ENCODE measurements at places on chromosomes 4 and X.

DNA sequence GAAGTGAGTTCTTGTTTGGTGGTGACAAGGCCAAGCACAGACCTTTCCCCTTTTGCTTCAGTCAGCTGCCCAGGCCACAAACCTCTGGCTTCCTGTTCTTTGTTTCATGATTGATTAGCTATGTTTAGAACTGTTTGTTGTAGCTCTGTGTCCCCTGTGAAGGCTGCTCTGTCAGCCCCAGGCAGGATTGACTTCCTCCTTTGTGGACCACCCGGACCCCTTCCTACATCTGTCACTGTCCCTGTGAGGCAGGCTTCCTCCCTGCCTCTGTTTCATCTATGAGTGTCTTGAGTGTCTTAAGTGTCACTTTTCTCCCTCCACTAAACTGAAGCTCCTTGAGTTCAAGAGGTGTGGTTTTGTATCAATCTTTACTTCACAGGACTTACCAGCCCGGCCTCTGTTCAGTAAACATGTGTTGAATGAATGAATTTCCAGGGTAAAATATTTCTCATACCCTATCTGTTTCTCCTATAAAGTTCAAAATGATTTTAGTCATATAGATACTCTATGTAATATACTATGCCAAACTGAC, 83.5 kb downstream of the ZNF674 start:
- no peak for DNase-seq

DNA sequence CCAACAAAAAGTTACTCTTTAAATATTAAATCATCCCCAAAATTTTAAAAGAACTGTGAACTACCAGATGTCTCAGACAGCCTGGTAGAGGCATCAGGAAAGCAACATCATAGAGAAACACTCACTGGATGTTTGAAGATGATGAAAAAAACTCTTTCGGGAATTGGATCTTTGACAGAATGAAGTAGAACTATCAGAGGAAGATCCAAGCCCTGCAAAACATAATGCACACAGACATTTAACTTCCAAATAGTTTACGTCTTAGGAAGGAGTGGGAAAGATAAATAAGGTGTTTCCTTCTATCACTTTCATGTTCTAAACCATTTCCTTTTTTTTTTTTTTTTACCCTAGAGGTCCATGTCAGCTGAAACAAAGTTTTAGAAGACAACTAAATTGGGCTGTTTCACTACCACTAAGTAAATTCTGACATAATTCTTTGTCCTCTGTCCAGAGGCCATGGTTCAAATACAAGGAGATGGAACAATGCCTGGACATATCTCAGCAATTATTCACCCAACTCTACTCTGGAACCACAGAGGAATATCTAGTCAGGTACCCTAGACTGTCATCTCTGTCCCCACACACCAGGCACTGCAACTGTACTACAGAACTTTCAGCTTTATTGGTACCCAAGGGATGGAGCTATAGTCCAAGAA, 217.7 kb upstream of the INTU start:
- no peak for DNase-seq

- DNase-seq, result no peak
These were observed 22.3 kb downstream of the COL4A6 start for GRCh38 chrX:108415891-108416290.

GRCh38 chr4:188869581-188869980, 730.3 kb downstream of the TRIML1 start:
- no peak for DNase-seq

- no peak for DNase-seq
These were observed 23.2 kb upstream of the SOD3 start for GRCh38 chr4:24772061-24772705.

- peak; percentile 37 for DNase-seq
These were observed 14.1 kb downstream of the RPS6KA3 start for GRCh38 chrX:20252381-20253231.

DNA sequence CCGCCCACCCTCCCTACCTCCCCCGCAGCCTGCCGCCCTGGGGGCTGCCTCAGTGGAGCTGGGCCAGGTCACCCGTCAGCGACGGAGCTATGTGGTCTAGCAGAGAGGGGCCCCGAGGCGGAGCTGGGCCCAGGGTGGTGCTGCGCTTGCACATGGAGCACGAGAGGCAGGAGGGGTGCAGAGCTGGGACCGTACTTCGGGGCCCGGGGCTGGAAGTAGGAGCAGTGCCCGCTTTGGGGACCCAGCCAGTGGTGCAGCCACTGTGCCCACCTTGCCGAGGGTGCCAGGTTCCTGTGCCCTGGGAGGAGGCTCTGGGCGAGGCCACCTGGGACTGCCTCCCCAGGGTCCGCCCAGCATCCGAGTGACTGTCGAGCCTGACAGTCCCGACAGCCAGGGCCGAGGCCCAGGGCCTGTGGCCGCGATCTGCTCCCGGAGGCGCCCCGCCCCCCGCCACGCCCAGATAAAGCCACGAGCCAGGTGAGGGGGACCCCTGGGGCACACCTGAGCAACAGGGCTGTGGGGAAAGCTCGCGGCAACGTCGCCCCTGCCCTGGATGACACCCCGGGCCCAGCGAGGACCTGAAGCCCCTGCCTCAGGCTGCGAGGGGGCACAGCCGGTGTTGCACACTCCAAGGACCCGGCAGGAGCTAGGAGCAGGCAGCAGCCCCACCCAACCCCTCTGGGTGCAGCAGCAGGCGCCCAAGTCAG, 117.5 kb downstream of the DNAAF6 start:
- DNase-seq, result no peak

- DNase-seq, result no peak
These were observed 35.6 kb upstream of the EDA2R start for GRCh38 chrX:66674506-66674905.

DNA sequence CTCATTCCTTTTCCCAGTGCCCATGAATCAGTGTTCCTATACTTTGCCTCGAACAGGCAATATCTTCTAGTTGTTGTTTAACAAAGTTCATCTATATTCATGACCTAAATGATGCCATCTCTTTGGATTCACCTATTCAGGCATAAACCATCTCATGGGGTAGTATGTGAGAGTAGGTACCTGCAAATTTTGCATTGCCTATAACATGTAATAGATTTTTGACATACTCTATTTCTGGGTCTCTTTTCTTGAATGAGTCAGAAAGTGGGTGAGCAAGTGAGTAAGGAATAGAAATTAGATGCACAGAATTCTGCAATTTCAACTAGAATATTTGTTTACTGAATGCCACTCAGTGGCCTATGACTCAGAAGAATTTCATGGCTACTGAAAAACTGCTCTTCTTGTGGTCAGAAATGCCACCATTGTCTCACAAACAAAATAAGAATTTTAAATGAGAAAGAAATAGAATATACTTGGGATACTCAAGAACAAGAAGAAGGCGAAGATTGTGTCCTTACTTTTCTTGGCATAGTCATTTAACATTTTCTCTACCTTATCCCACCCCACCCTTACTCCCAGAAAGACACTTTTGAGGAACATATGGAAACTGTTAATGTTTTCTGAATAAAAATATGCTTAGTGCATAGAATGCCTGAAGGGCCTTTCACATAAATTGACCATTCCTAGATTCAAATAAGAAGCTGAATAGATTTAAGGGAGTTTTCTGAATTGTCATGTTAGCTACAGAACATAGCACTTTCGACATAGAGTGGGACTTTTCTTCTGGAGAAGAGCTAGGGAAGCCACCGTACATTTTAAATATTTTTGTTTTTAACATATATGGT, 86.8 kb downstream of the HHIP start:
- no peak for DNase-seq
